Naive thymus-derived CD8-positive, alpha-beta T cell (primary cell): ENCODE measurements at places on chromosomes 6 and 20.

GRCh38 chr6:134123666-134124208, 71.3 kb upstream of the SLC2A12 start:
- DNase-seq, result peak; percentile 61

- DNase-seq, result no peak
Measured at GRCh38 chr20:24665741-24666191, 196.3 kb downstream of the SYNDIG1 start.

GRCh38 chr6:26056583-26057350, 30.5 kb upstream of the HFE start:
- no peak for DNase-seq

DNA sequence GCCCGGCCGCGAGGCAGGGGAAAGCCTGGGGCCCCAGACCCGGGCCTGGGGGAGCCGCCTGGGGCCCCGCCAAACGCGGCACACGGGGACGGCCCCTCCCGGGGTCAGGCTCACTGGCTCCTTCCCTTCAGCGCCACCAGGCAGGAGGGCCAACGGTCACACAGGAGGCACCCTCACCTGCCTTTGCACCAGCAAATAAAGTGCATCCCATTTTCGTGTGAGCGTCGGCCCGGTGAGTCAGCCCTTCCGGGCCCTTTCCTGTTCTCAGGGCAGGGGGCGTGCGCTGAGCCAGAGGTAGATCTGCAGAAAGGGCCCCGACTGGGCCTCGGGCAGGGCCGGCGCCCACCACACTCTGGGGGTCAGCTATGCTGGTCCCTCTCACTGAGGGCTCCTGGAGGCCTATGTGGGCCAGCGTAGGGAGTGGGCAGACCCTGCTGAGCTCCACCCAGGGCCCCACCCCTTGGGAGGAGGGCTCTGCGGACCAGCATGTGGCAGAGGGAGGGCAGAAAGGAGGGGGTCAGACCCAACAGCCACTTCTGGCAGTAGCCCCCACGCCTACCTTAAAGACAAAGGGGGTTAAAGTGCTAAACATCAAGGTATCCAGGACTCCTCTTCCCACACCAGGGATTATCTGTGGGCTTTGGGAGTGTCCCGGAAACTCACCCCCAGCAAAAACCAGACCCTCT, 931 bp upstream of the UCKL1 start:
- no peak for DNase-seq

GRCh38 chr6:17580518-17581048, 19.5 kb upstream of the FAM8A1 start:
- peak; percentile 62 for DNase-seq
